ENCODE measurements at places on chromosomes 7 and 10. TPM values are rescaled to one million over a fixed set of nuclear protein-coding genes. Genes with fewer than 3 reads are reported as not detected.
A peak's percentile ranks its signal among the peaks of the same experiment; 100 is the strongest.

GRCh38 chr7:154858836-154859537, 143.9 kb downstream of the PAXIP1 start:
- DNase-seq = no peak

DNA sequence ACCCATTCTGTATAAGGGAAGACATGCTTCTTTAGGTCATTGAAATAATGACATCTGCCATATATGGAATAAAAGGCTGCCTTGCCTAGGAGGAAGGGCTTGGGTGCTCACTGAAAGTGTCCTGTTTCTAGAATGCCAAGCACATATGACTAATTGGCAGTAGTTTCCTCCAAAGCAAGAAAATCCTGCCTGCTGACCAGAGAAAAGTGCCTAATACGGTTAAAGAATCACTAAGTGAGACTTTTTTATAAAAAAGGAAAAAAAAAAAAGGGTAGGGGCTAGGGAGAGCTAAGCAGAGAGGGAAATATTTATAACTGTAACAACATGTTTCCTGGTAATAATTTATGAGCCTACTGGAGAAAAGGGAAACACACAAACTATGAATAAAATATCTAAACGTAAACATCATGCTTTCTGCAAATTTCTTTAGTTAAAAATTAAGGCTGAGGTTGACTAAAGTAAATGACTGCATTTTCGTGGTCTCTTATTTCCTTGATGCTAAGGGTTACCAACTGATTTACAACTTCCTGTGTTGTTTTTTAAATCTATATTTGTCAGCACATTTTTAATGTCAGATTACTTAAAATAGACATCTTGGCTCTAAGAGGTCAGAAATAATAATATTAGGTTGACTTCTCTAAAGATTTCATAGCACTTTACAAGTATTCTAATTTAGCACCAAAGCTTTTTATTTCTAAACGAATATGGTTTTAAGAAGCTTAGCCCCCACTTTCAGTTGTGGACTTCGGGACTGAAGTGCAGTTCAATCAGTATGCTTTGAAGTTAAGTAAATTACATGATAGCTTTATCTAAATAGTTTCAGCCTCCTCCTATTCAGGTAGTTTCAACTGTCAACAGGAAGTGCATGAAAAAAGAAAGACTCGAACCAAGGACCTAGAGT, 89.6 kb downstream of the CABCOCO1 start:
- DNase-seq = peak; percentile 60

GRCh38 chr7:50379082-50379481, 71.1 kb downstream of the FIGNL1 start:
- no peak for DNase-seq

DNA sequence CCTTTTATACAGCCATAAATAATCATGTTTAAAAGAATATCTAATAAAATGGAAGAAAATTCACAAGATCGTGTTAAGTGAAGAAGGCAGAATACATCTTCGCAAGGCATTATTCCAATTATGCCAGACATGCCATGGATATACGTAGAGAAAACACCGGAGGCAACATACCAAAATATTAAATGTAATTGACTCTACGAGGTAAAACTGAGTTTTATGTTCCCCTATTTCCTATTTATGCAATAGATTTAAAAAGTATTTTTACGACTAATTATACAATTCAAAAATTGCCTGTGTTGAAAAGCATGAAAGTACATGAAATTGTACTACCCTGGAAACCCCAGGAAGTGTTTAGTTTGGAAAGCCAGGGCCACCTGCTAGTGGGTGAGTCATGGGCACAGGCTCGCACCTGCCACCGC, 936 bp upstream of the REPIN1 start:
- DNase-seq = no peak

- no peak for DNase-seq
Measured at GRCh38 chr10:113202011-113202410, 252.0 kb downstream of the TCF7L2 start.

DNA sequence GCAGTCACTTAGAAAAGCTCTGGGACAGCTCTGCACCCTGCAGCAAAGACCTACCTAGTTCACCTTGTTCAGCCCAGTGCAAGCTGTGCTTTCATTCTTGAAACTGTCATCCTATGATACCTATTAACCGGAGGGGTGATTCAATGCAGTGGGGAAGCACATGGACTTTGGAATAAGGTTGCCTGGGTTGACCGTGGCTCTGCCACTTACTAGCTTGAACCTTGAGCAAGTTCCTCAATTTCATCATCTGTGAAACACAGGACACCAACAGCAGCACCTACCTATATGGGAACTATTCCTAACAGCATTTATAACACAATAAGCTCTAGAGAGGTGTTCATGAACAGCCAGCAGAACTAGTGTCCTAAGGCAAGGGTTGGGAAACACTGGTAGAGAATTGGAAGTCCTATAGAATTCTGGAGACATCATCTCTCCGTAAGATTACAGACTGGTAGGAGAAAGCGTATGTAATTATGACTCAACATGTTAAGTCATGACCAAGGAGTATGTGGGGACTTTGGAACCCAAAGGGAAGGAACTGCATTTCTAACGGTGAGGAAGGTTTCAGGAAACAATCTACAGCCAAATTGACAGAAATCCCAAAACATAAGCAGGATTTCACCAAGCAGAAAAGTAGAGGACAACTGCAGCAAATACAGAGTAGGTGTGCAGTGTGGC, 270.0 kb downstream of the USP6NL start:
- DNase-seq = no peak

GRCh38 chr7:33757563-33758165, 147.7 kb upstream of the BMPER start:
- DNase-seq = no peak

- DNase-seq = no peak
Measured at GRCh38 chr10:69439350-69439739, 11.9 kb upstream of the TSPAN15 start.

- no peak for DNase-seq
Measured at GRCh38 chr10:50614444-50615137, 9.2 kb downstream of the SGMS1 start.

- no peak for DNase-seq
Measured at GRCh38 chr10:43206391-43207235, 60.3 kb downstream of the RASGEF1A start.

- DNase-seq = peak; percentile 81
Measured at GRCh38 chr7:98802088-98802780, 67.6 kb downstream of the TMEM130 start.

DNA sequence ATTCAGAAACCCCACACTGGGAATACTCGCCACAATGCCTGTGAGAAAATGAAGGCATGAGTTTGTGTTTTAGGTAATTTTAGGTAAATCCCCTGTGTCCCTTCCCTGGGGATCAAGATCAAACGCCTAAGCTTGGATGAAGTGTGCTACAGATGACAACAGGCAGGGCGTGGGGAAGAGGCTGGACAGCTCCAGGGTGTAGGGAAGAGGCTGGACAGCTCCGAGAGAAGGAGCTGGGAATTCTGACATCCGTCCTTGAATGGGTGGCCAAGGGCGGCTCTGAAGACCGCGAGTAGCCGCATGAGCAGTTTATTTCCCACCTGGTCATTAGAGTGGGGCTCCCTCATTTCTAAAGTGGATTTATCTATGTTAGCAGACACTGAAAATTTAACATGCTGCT, 109.7 kb downstream of the RAMP3 start:
- DNase-seq = no peak

DNA sequence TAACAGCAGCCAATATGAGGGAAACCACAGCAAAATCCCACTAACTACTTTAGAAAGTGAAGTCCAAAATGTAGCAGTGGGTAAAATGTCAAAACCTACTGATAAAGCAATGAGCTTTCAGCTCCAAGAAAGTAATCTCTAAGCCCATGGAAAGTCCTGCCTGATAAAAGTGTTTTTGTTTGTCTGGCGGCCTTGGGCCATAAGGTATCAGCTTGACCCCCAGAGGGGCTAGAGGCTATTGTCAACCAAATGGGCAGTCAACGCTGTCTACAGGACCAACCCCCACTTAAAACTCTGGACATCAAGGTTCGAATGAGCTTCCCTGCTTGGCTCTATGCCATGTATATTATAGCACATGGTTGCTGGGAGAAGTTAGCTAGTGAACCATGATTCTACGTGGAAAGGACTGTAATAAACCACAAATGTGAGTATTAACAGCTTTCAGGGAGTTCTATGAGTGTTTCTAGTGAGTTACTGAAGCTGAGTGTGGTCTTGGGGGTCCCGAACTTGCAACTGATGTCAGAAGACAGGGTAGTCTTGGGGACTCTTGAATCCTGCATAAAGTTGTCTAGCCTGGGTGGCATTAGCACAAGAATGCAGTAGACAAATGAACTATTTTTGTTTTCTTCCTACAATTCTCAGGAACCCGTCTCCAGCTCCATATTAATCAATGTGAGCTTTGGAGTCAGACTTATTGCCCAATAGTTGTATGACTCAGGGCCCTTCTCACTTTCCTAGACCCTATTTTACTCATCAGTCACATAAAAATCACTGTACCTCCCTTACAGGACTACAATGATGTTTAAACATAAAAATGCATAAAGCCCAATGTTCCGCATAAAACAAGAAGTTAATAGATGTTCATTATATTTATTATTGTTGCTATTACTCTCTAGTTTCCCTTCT, 164.9 kb downstream of the DGKI start:
- DNase-seq = no peak

- DNase-seq = peak; percentile 57
Measured at GRCh38 chr7:7181519-7182155, 707 bp upstream of the C1GALT1 start.

GRCh38 chr10:61744469-61744868, 81.7 kb downstream of the CABCOCO1 start:
- no peak for DNase-seq

DNA sequence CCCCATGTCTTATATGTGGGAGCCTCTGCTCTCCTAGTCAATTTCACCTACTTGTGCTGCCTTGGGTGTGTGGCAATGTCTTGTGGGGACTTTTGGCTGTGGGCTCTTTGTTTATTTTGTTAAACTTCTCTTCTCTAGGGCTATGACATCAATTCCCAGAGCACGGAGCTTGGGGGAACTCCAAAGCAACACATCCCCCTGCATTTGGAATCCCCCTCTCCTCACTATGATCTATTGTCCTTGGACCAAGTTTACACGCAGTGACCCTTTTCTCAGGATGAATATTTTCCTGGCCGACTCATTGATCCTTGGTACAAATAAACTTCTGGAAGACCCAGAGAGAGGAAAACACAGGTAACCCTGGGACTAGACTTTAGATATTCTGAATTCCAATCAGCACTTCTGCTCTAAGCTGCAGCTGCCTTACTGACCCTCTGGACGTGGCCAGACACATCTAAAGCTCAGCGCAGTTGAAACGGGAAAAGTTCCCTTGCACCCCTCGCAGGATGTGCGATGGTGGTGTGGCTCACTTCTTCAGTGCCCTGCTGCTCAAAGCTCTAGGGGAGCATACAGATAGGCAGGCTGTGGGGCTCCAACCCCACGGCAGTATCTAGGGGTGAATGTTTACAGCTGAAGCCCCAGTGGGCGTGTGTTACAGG, 110.8 kb downstream of the TMEM178B start:
- no peak for DNase-seq

DNA sequence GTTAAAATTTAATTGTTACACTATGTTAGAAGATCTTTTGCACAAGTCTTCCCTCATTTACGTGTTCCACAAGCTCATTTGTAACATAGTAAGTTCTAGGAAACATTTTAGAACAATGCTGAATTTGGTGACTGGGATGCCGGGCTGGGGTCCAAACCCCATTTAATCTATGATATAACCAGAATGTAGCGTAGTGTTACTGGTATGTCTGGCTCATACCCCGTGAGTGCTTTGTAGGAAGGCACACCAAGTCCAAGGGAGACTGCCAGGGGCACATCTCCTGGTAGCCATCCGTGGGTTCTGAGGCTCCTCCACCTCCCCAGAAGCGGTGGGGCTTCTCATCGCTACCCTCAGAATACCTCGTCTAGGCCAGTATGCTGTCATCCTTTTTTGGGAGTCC, 21.3 kb upstream of the TMEM236 start:
- no peak for DNase-seq

DNA sequence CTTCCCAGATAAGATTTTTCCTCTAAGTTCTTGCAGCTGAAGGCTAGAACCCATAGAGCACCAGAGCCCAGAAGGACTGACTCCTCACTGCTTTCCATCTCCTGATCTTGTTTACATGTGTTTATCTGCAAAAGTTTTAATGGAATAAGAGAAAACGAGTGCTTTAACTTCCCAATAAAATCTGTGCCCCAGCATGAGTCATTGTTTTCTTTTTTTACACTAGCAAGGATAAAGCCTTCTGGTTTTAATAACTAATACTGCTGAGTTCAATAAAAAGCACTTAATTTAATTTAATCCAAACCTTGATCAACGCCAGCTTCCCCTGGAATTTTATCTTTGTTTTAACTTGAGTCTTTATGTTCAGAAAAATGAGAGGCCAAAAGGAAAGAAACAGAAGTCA, 227.6 kb downstream of the HPSE2 start:
- DNase-seq = no peak

- no peak for DNase-seq
Measured at GRCh38 chr10:97520978-97521761, 22.4 kb downstream of the UBTD1 start.

GRCh38 chr10:57008189-57008588, 647.1 kb upstream of the ZWINT start:
- no peak for DNase-seq

- DNase-seq = no peak
Measured at GRCh38 chr7:78395298-78396036, 596.9 kb downstream of the PHTF2 start.

DNA sequence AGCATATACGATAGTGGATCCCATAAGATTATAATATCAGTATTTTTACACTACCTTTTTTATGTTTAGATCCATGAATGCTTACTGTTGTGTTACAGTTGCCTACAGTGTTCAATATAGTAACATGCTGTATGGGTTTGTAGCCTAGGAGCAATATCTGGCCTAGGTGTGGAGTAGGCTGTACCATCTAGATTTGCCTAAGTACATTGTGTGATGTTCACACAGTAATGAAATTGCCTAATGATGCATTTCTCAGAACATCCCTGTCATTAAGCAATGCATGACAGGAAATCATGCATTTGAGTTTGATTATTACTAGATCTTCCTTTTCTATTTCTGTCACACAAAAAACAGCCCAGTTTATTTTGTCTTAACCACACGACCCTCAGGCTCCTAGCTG, 14.5 kb downstream of the CBX3 start:
- DNase-seq = no peak

DNA sequence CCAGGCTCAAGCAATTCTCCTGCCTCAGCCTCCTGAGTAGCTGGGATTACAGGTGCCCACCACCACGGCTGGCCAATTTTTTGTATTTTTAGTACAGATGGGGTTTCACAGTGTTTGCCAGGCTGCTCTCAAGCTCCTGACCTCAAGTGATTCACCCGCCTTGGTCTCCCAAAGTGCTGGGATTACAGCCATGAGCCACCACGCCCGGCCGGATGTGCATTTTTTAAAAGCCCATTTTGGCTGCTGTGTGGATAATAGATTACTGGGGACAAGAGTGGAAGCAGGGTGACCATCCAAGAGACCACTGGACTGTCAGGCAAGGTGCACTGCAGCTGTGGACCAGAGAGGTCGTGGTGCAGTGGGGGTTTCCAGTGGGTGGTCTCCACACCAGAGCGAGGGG, 21.4 kb downstream of the HKDC1 start:
- DNase-seq = no peak

Gene OR2A5
- 0.04 TPM for polyA plus RNA-seq

Gene EIF5AL1
- 3.3 TPM for polyA plus RNA-seq

Gene IGFBP1
- 0.47 TPM for polyA plus RNA-seq

Gene HILPDA
- polyA plus RNA-seq = 18.6 TPM

Gene CYP2E1
- 0.69 TPM for polyA plus RNA-seq

Gene FAM25G
- polyA plus RNA-seq = not detected

Gene MEOX2
- 3.1 TPM for polyA plus RNA-seq

Gene TBC1D12
- polyA plus RNA-seq = 19.8 TPM

Gene TLX1
- 0.06 TPM for polyA plus RNA-seq

Gene MYH16
- polyA plus RNA-seq = 0.06 TPM

Gene STK31
- polyA plus RNA-seq = 1.4 TPM

Gene ATP6V0A4
- 81.5 TPM for polyA plus RNA-seq

Gene PLCE1
- polyA plus RNA-seq = 36.8 TPM

Gene GRID2IP
- polyA plus RNA-seq = 0.40 TPM

Gene NEUROG3
- not detected for polyA plus RNA-seq

All from right renal cortex interstitium (tissue), 3 donors.